Activated naive CD4-positive, alpha-beta T cell treated with anti-CD3 and anti-CD28 coated beads, Interleukin-2, amount 10 ng/mL, durations not matched to agents 7 days and 5 days (primary cell): ENCODE measurements at places on chromosomes 13 and 19.

DNA sequence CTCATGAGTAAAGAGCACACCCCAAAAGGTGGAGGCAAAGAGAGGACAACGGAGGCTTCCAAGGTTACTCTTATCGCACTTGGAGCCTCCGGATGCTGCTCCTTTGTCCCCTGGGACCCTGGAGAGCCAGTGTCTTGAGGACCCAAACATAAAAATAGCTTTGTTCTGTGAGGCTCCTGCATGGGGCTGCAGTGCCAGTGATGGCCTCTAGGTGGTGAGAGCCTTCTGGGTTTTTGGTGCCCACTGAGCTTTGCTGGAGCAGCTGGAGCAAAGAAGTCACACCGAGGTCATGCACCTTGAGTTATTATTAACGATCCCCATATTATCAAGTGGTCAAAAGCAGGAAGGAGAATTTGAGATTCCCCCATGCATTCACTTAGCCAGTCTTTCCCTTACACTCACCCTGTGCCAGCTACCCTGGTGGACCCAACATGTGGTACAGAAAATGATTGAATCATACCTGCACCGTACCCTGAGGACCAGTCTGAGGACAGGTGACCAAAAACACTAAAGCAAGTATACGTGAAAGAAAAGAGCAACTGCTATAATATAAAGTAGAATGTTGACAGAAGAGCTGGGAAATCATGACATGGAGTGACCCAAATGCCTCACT, 41.5 kb downstream of the ZNF682 start:
- no peaks in the 10 kb centered on the region for H3K27me3 ChIP-seq
- peak; percentile 45 for DNase-seq
- H3K36me3 ChIP-seq = peaks cover 2% of the 10 kb centered on the region

- no peaks in the 10 kb centered on the region for H3K36me3 ChIP-seq
- no peaks in the 10 kb centered on the region for H3K4me1 ChIP-seq
- peaks cover 8% of the 10 kb centered on the region for H3K27me3 ChIP-seq
- no peak overlapping the region for H3K27ac ChIP-seq
- DNase-seq = no peak
These were observed 20.7 kb upstream of the OLFM4 start for GRCh38 chr13:53007872-53008271.

DNA sequence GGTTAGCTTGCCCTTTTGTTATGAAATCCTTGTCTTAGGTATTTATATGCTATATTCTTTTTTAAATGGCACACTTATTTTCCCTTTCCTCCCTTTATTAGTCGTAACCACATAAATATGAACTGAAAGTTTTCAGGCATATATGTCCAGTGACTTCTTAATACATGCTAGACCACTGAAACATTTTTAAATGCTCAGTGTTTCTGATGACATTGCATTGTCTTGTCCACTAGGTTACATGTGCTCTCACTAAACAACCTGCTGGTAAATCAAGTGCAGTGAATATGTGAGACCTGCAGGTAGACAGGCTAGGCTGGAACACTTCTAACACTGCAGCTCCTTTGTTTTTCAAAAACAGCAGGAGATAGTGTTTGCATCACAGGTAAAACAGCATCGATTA, 332.6 kb upstream of the DACH1 start:
- H3K4me1 ChIP-seq = no peaks in the 10 kb centered on the region
- H3K27ac ChIP-seq = no peak overlapping the region
- no peaks in the 10 kb centered on the region for H3K27me3 ChIP-seq
- no peaks in the 10 kb centered on the region for H3K36me3 ChIP-seq
- DNase-seq = no peak
- H3K4me3 ChIP-seq = no peak overlapping the region

DNA sequence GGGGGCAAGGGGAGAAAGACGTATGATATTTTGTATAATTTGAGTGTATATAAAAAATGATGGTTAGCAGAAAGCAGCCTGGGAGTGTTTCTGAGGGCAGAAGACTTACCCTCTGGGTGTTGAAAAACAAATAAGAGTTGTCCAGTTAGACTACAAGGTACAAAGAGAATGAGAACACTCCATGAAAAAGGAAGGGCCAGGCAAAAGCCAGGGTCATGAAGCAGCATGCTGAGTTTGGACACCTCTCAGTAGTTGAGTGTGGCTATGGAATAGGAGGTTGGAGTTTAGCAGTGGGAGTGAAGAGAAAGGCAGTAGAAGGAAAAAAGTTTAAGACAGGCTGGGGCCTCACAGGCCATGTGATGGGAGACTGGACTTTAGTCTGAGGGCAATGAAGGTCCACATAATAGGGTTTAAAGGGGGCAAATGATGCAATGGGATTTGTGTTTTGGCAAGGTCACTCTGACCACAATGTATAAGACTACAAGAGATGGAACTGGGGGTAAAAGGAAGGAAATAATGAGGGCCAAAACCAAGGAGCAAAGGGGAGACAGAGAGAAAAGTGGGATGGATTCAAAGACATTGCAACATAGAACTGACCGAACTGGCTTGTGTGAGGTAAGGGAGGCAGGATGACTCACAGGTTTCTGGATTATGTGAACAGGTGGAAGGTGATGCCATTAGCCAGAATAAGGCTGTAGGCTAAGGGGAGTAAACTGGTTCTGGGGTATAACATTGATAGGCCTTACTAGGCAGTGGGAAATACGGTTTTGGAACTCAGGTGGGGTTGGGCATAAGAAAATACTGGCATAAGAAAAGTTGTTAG, 76.6 kb downstream of the SERP2 start:
- no peak overlapping the region for H3K4me3 ChIP-seq
- DNase-seq = no peak
- H3K27me3 ChIP-seq = peaks cover 4% of the 10 kb centered on the region
- no peak overlapping the region for H3K27ac ChIP-seq
- H3K4me1 ChIP-seq = no peaks in the 10 kb centered on the region

GRCh38 chr19:15679089-15679488, 6.2 kb downstream of the CYP4F12 start:
- no peaks in the 10 kb centered on the region for H3K36me3 ChIP-seq
- H3K27ac ChIP-seq = no peak overlapping the region
- H3K4me1 ChIP-seq = no peaks in the 10 kb centered on the region
- no peak for DNase-seq
- peaks cover 4% of the 10 kb centered on the region for H3K27me3 ChIP-seq

GRCh38 chr19:51460164-51460992, 2.1 kb upstream of the SIGLEC8 start:
- peaks cover 58% of the 10 kb centered on the region for H3K27me3 ChIP-seq
- no peak overlapping the region for H3K27ac ChIP-seq
- H3K4me1 ChIP-seq = no peaks in the 10 kb centered on the region
- H3K4me3 ChIP-seq = no peak overlapping the region
- no peaks in the 10 kb centered on the region for H3K36me3 ChIP-seq

DNA sequence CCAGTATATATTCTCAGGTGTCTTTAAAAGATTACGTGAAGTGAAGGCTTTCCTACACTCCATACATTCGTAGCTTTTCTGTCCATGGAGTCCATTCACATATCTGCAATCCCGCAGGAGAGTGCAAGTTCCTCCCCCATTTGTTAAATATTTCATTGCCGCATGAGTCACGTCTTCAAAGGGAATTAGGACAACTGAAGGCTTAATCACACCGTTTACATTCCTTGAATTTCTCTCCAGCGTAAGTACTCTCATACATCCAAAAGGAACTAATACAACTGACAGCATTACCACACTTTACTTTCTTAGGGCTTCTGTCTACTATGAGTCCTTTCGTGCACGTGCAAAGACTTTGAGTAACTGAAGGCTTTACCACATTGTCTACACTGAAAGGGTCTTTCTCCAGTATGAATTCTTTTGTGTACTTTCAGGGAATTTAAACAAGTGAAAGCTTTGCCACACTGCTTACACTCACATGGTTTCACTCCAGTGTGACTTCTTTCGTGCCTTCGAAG, 29.0 kb upstream of the ZNF564 start:
- no peak overlapping the region for H3K4me3 ChIP-seq
- H3K27me3 ChIP-seq = no peaks in the 10 kb centered on the region
- H3K4me1 ChIP-seq = no peaks in the 10 kb centered on the region
- DNase-seq = no peak
- H3K36me3 ChIP-seq = peaks cover 62% of the 10 kb centered on the region

DNA sequence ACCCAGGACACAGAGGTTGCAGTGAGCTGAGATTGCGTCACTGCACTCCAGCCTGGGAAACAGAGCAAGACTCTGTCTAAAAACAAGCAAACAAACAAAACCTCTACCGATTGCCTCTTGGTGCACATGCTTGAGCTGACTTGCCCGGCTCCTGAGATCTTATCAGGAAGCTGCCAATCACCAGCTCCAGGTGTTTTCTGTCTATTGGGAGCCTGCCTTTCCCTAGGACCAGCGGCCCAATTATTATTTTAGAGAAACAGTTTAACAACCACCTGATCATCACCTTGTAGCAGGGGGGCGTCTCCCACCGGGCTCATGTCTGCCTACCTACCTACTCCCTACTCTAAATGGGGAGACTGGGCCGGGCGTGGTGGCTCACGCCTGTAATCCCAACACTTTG, 10.8 kb downstream of the CLEC4M start:
- H3K36me3 ChIP-seq = no peaks in the 10 kb centered on the region
- no peak overlapping the region for H3K4me3 ChIP-seq
- no peak for DNase-seq
- H3K27me3 ChIP-seq = peaks cover 15% of the 10 kb centered on the region
- H3K4me1 ChIP-seq = peaks cover 9% of the 10 kb centered on the region

GRCh38 chr13:113754691-113755090, 4.3 kb upstream of the TMEM255B start:
- no peak overlapping the region for H3K27ac ChIP-seq
- no peak for DNase-seq
- peaks cover 3% of the 10 kb centered on the region for H3K36me3 ChIP-seq
- no peak overlapping the region for H3K4me3 ChIP-seq

GRCh38 chr19:32890841-32891240, 21.3 kb upstream of the SLC7A9 start:
- no peaks in the 10 kb centered on the region for H3K27me3 ChIP-seq
- DNase-seq = no peak
- H3K4me1 ChIP-seq = no peaks in the 10 kb centered on the region
- no peak overlapping the region for H3K27ac ChIP-seq
- H3K4me3 ChIP-seq = no peak overlapping the region
- H3K36me3 ChIP-seq = peaks cover 25% of the 10 kb centered on the region

DNA sequence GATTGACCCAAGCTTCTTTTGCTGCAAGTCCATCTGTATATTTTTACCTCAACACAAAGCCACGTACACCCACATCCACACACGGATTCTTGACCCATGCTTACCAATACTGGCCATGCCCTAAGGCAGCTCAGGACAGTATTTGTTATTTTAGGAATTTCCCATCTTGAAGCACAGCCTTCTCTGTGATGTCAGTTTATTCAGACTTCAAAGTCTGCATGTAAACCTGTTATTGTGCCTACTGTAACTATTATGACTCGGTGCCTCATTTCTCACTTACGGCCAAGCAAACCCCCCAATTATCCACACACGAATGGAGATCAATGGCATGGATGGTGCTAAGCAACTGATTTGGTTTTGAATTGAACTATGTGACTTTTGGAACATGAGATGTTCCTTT, 17.5 kb downstream of the CLDN10 start:
- no peaks in the 10 kb centered on the region for H3K27me3 ChIP-seq
- no peak for DNase-seq
- H3K4me1 ChIP-seq = no peaks in the 10 kb centered on the region
- H3K36me3 ChIP-seq = no peaks in the 10 kb centered on the region
- no peak overlapping the region for H3K27ac ChIP-seq
